ENCODE measurements at places on chromosomes 3 and 15. TPM values are rescaled to one million over a fixed set of nuclear protein-coding genes. Genes with fewer than 3 reads are reported as not detected.

The GOLGA8S gene
- polyA plus RNA-seq = 1.4 TPM

The ETV5 gene
- 30.4 TPM for polyA plus RNA-seq

The PARL gene
- polyA plus RNA-seq = 60.0 TPM

The GUCA1C gene
- polyA plus RNA-seq = 0.52 TPM

The EHD4 gene
- polyA plus RNA-seq = 13.2 TPM

The NR2F2 gene
- polyA plus RNA-seq = 348 TPM

The MYZAP gene
- polyA plus RNA-seq = 5.3 TPM

The CD47 gene
- polyA plus RNA-seq = 90.2 TPM

The CNTN4 gene
- 30.1 TPM for polyA plus RNA-seq

The DNAH1 gene
- 14.8 TPM for polyA plus RNA-seq

The CCR2 gene
- 1.1 TPM for polyA plus RNA-seq

The MEGF11 gene
- polyA plus RNA-seq = 3.9 TPM

The SH2D7 gene
- polyA plus RNA-seq = 0.98 TPM

The GPR149 gene
- not detected for polyA plus RNA-seq

The GP9 gene
- 0.47 TPM for polyA plus RNA-seq

The SEMA3B gene
- polyA plus RNA-seq = 78.6 TPM

The ABHD2 gene
- polyA plus RNA-seq = 34.5 TPM

The TATDN2 gene
- polyA plus RNA-seq = 41.0 TPM

The RTP1 gene
- polyA plus RNA-seq = not detected

Data from left kidney (tissue), 8 donors.